ENCODE measurements at places on chromosomes 3 and 15.

DNA sequence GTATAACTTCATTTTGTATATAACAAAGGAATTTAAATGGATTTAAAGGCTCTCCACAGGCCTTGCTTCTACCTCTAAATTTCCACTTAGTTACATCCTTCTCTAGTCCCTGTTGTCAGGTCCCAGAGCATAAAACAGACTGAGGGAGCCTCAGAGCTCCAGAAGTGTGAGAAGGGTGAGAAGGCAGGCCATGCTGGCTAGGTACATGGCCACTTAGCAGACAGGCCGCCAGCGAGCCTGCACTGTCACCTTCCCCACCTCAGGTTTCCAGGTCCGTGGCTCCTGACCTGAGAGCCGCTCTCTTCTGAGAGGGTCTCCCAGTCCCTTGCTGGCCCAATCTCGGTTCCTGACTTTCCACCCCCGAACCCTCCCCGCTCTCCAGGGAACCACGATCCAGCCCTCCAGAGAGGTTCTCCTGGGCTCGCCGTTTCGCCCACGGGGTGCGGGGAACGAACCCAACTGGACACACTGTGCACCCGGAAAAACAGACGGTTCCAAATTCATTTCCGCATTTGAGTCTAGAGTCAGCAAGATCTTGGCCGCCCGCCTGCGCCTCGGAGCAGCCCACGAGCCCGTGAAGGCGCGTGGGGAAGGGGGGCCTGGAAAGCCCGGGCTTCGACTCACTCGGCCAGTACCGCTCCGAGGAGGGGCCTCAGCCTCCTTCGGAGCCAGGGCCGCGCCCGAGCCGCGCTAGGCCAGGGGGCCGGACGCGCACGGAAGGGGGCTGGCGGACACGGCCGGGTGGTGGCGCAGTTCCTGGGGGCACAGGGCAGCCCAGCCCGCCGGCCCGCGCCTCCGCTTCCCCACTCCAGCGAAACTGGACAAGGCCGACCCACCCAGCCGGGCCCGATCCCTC is 16.7 kb upstream of the SOX2 start:
- DNase-seq, result peak; percentile 76

DNA sequence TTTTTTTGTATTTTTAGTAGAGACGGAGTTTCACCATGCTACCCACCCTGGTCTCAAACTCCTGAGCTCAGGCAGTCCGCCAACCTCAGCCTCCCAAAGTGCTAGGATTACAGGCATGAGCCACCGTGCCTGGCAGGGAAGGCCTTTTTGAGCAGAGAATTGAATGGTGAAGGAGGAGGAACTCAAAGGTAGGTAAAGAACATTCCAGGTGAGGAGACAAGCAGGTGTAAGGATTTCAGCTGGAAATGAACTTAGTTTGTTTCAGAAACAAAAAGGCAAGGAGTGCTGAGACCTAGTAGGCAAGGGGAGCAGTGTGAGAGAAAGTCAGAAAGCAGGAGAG is 2.5 kb downstream of the TICRR start:
- DNase-seq, result no peak

DNA sequence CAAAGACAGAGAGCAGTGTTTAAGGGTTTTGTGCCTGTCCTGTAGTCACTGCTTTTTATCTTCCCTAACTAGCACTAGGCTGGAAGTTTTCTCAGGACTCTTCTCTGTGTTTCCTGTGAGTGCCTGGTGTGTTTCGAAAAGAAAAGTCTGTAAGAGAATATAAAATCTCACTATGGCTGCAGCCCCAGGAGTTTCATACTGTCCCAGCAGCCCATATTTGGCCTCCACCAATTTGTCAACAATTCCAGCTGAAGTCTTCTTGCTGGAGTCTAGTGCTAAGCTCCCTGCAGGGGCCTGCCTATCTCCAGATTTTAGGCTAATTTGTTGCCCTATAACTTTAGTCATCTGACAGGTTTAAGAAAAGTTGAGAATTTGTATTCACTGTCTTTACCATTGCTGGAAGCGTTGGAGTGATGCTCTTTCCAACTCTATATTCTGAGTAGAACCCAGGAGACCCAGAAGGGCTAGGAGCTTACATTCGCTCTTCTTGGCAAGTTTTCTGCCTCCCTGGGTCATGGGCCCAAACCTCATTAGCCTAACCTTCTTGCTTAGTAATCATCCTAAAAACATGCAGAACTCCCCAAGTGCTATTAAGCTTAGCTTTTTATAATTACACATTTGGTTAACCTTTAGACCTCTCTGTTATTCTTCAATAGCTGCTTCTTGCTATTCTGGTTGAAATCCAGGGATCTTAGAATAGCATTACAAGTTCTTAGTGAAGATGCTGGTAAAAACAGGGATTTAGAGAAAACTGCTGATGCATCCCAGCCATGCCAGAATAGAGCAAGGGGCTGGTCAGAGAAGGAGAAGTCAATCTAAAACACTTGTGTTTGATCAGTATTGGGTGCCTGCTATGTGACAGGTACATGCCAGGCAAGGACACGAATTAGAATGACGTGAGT is 283.1 kb downstream of the NEK10 start:
- DNase-seq, result no peak

DNA sequence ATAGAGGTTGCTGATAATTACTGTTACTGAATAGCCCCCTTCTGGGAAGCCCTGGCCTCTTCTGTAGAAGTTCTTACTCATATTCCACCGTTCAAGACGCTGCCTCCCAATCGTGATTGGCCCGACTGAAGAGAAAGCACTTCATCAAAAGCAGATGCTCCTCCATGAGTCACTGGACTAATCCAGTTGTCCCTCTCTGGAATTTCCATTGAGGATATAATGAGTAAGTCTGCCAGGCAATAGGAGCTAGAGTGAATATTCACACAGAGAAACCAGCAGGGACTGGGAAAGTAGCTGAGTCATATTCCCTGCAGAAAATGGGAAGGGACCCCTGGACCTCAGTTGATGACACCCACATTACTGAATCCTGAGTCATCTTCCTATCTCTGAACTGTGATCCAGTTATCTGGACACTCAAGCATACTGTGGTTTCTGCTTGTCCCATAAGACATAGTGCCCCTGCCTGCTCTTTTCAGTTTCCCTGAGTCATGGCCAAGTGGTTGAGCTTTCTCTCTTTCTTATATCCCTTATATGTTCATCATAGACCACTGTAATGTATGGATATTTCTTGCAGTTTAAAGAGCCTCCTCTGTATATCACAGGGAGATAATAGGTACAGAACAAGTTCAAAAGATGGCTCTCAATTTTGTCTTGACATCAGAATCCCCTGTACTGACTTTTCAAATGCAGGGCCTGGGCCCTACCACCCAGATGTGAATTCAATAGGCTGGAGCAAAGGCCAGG is 151.2 kb upstream of the CDIN1 start:
- DNase-seq, result no peak

- DNase-seq, result no peak
These were observed 1.5 kb downstream of the MEGF11 start for GRCh38 chr15:66251790-66252684.

GRCh38 chr3:57840473-57840872 is 84.4 kb downstream of the SLMAP start:
- DNase-seq, result no peak

DNA sequence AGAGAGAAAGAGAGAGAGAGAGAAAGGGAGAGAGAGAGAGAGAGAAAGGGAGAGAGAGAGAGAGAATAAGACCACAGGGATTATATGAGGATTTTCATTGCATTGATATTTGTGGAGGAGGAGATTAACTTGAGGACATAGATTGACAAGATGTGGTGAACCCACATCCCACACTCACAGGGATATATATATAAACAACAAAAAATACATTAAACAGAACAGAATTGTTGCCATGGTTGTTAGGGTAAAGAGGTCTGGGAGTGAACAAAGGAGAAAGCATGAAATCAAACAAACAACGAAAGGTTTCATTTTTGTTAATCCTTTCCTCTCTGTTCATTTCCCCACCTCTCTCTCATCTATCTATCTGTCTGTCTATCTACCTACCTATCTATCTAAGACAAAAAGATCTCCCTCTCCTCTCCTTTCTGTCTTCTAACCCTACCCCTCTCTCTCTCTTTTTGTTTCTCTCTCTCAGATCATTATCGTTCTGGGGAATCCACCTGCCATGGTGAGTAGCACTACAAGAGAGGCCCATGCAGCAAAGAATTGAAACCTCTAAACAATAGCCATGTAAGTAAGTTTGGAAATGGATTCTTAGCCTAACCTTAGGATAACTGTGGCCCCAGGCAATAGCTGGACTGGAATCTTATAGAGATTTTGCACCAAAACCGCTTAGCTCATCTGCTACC is 280.9 kb downstream of the RAP2B start:
- DNase-seq, result no peak

DNA sequence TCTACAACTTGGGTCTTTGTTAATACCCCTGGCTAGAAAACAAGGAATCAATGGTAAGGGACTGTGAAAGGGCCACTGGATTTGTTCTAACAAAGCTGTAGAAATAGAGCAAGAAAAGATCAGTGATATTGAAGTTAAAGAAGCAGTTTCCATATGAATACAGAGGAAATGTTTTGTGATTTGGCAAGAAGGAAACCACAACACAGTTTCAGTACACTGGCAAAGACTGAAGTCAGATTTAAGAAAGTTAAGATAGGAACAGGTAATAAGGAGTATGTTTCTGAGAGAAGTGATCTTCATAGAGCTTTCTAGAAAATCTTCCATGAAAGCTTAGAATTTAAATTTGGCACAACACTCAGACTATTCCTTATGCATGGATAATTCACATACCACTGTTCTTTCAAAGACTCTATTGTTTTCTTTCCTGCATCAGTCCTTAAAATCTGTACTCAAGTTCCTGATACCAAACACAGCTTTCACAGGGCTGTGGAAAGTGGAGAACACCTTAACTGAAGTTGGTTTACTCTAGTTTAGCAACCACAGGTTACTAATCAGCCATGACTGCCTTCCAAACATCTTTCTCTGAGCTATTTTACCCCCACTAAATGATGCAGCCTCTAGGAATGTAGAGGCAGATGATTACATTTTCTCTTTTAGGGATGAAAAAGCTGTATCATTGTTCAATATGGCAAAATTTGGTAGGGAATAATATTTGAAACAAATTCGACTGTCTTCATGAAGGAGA is 32.4 kb upstream of the ALCAM start:
- DNase-seq, result no peak

DNA sequence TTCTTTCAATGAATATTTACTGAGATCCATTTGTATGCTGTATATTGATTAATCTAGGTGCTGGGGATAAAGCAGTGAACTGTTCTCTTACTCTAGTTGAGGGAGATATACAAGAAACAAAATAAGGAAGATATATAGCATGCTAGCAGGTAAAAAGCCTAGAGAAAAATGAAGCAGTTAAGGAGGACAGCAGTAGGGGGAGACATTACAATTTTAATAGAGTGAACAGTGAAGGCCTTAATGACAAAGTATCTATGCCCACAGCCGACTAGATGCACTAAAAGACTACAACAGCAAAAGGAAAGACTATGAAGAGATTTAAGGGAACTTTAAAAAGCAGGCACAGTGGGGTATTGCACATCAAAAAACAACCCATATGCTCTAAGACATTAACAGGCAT is 81.4 kb downstream of the XRN1 start:
- no peak for DNase-seq

DNA sequence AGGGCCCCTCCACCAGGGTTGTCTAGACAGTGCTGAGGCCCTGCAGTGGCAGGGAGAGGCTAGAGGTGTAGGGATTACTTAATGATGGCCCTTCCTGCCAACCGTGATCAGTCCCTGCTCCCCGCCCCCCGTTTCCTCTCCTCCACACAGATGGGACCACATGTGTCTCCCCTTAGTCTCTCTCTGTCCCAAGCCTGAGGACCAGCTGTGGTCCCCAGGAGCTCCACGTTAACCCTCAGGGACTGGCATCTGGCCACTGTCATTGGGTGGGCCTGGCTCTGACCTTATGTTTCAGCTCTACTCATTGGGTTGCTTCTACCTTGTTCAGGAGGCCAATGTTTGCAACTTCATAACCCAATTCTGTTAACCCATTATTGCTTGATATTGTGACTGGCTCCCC is 6.0 kb upstream of the ALPK3 start:
- no peak for DNase-seq

DNA sequence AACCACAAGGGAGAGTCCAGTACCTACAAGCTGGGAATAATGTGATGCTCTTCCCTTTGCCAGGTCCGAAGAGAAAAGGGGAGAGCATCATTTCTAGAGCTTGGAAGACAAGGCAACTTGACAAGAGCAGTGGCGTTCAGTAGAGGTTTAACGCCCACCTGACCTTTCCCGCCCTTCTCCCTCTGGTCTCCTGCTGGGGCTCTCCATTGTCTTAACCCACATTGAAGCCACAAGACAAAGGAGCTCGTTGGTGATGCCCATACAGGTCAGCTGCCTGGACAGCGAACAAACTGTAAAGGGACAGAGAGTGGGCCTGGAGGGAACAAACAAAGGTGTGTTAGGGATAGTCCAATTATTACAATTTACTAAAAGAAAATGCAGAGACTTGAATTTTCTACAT is 13.1 kb upstream of the DUT start:
- no peak for DNase-seq

DNA sequence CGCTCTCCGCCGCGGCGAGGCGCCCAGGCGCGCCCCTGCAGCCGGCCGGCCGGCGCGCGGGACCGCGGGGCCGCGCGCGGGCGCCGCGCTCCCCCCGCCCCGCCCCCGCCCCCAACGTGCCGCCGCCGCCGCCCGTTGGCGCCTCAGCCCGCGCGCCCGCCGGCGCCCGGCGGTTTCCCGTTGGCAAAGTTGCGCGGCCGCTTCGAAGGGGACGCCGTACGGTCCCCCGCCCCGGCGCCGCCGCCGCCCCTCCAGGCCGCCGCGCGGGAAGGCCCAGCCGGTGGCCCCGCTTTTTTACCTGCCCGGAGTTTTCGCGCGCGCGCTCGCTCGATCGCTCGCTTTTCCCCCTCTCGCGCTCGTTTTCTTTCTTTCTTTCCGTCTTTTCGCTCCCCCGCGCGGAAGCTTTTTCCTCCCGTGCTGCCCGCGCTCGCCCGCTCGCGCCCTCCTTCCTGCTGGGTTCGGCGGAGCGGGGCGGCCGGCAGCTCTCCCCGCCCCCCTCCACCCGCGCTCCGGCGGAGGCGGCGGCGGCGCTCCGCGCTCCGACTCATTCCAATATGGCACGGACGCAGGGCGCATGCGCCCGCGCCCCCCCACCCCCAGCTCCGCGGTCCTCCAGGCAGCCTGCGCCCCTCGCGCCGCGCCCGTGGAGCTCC is at the start of gene SFMBT1:
Gene SFMBT1 (minus strand): TSS at position 556 of the 653 bp plus-strand sequence. CDS start 76,945 bp downstream, outside the sequence.
- peak; percentile 73 for DNase-seq

GRCh38 chr3:13083898-13084297 is 10.7 kb upstream of the IQSEC1 start:
- DNase-seq, result no peak

DNA sequence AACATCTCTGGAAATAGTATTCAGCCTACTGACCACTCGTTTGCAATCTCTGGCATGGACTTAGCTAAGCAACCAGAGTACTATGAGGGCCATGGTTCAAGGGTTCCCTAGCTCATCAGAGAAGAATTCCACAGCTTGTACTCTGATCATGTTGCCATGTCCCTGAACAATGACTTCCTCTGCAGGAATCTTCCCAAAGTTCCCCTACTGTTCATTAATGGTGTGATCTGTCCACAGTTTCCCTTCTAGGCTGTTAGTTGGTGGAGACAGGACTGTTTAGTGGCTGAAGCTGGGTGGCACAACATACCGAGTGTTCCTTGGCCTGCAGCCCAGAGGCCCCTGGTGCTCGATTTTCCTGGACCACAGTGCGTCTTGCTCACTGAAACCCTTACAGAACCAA is 44.4 kb upstream of the GALNT15 start:
- DNase-seq, result no peak

All from C1 segment of cervical spinal cord (tissue), 14 donors.